ENCODE measurements at places on chromosomes 2 and 18.
A peak's percentile ranks its signal among the peaks of the same experiment; 100 is the strongest.

DNA sequence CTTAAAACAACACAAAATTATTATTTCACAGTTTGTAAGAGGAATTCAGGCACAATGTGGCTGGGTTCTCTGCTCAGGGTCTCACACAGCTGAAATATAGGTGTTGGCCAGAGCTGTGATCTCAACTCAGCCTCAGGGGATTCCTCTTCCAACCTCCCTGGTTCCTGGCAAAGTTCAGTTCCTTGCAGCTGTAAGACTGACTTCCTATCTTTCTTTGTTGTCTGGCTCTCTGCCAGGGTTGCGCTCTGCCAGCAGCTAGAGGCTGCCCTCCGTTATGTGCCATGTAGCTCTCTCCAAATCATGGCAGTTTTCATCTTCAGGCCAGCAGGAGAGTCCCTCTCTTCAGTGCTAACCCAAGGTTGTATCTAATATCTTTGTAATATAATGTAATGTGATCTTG, 272.5 kb upstream of the KCNJ3 start:
- no peak for DNase-seq

- DNase-seq: no peak
These were observed 211.8 kb downstream of the LTBP1 start for GRCh38 chr2:33158482-33159003.

GRCh38 chr2:227411990-227412350, 24.2 kb upstream of the SCYGR1 start:
- no peak for DNase-seq

DNA sequence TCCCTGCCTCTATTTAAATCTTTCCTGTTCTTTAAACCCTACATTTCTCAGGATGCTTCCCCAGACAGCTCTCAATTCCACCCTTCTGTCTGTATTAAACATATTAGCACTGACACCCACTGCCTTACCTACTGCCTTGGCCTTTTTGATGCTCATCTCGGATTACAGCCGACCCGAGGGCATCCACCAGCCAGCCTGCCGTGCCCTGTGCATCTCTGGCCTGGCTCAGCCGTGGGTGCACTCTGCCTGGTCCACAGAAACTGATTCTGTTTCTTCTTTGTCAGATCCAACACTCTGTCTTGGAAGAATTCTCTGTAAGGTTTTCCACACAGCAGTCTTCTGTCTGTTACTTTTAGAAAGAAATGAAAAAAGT, 27.2 kb downstream of the TANC1 start:
- no peak for DNase-seq

DNA sequence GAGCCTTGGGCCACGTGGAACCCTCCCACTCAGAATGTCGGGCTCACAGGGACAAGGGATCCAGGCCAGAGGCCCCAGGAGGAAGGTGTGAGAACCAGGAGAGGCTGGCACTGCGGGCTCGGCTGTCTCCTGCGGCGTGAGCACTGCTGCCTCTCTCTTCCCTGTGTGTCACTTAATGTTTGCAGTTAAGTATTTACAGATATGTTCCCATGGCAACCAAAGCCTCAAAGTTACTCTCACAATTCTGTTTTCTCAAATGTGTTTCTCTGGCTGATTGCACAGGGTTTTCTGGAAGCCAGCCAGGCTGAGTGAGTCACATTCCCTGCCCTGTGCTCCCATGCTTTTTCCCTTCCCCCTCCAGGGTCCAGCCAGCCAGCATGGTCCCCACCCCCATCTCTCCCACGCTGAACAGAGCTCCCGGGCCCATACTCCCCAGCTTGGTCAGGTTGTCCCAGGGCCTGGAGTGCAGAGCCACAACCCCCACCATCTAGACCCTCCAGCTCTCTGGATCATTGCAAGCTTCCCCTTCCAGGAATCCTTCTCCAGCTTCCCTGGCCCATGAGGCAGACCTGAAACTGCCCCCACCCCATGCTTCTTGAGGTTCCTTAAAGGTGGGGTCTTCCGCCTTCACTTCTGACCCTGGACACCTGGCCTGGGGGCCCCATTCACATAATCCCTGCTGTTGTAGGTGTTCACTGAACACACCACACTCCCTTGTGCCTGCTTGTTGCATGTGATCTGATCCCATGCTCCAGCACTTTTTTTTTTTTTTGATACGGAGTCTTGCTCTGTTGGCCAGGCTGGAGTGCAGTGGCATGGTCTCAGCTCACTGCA, 265.9 kb downstream of the CELF4 start:
- no peak for DNase-seq

GRCh38 chr2:203328760-203329540, 756 bp downstream of the ABI2 start:
- DNase-seq: peak; percentile 84

DNA sequence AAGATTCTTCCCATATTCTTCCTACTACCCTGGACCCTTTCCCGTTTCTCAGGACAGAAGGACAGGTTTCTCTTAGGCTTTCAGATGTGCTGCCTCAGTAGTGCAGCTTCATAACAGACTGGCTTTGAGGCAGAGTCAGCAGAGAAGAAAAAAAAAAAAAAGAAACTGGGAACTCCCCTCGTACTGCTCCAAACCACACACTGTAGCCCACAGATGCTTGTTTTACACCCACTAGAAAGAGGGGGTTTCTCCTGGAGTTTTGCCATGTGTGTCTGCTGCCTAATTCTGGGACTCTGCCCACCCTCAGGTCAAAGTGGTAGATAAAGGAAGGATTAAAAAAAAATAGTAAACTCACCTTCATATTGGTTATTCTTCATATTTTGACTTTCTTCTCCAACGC, 95.9 kb downstream of the NCOA1 start:
- peak; percentile 64 for DNase-seq

DNA sequence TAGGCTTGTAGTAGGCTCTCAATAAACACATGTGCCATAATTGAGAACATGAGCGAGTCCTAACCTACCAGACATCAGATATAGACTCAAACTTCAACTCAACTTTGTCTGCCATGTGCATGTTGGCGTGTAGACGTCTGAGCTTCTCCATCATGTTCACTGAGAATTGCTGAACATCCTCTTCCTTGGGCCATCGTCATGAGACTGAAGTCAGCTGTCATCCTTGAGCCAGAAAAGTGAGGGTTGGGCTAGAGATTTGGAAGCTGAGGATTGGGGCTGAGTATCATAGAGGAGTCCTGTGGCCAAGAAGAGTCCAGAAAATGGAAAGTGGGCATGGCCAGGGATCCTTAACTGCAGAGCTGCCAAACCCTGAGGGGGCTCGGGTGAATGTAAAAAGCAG, 7.8 kb upstream of the EFR3B start:
- DNase-seq: no peak

DNA sequence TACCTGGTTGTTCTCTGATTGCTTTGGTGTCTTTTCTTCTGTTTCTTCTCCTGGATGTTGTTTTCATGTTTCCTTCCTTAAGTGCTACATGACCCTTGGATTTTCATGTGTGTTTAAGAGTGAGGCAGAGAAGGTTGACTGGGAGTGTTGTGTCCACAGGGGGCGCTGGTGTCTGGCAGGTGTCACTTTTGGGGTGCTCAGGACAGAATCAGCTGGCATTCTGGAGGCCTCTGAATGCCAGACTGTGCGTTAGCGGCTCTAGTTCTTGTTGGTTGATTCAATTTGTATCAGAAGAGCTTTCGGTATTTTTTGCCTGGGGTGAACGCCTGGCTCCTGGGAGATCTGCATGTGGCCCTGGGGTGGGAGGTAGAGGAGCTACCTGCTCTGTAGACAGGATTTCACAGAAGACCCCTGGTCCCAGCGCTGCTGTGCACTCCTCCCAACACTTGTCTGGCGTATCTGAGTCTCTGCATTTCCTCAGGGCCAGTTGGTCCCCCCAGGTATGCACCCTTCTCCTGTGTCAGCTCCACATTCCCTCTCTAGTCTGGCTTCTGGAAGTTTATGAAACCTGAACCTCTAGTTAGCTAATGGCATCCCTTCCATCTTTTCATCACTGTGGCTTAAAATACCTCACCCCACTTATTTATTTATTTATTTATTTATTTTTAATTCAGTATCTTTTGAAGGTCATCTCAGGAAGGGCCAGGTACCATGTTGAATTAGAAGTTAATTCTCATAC, 1.1 kb downstream of the GREB1 start:
- DNase-seq: no peak

DNA sequence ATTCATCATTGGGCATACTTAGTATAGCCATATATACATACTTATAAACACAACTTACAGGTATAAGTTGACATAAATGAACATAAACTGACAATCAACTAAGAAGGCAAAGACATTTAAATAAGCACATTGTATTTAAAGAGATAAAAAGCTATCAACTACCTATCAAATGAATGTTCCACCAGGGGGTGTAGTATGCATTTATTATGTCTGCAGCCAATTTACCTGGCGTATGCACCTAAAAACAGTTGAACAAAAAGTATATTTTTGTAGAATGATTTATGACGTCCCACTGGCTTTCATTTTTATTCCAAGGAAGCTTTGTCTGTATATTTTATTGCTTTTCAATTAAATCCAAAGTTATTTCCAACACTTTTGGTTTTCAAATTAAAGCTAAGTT, 323.5 kb downstream of the AFF3 start:
- no peak for DNase-seq

- DNase-seq: peak; percentile 89
These were observed 61.4 kb downstream of the TGOLN2 start for GRCh38 chr2:85266146-85267041.

DNA sequence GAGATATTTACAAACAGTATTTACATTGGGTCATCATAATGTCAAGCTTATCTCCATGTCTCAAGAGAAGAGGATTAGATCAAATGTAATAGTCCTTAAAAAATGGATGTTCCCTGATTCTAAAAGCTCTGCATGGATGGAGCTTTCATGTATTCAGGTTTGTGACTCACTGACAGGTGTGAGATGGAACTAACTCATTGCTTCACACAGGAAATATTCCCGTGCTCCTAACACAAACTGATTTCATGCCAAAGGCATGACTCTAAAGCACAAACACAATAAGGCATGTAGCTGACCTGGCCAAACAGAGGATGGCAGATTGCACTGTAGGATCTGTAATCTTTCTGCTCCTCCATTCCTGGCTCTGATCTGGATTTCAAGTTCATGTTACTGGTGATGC, 110.0 kb downstream of the ALK start:
- DNase-seq: no peak

DNA sequence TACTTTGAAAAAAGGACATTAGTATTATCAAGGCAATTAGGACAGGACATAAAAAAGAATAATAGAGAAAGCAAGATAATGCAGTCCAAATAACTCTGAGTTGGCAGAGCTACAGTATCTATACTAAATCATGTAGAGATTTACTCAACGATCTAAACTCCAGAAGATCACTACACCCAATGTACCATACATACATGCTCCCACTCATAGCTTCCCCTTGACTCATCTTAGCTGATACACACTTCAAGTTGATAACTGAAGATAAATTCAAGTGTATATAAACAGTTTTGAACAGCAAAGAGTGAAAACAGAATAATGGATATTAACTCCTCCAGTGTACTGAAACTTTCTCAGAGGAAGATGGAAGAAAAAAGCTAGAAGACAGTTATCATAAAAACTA, 78.5 kb downstream of the SESTD1 start:
- no peak for DNase-seq

DNA sequence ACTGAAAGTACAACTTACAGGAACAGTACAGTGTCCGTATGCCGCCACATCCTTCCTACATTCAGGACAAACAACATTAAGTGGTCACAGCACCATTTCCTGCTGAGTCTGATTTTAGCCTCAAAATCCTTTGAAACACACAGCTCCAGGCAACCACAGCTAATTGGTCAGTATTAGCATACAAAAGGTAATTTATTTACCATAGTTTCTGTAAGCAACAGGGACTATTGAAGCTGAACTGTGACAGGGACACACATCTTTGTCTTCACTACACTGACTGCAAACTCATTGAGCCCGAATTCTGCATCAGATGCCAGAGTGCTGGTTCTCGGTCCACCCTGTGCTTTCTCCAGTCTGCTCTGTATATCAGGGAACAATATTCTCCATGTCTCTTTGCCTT, 151.8 kb downstream of the ST6GAL2 start:
- DNase-seq: no peak

- no peak for DNase-seq
These were observed 88.2 kb downstream of the ZNF532 start for GRCh38 chr18:58952858-58953257.
